HCT116 (cell line): ENCODE measurements at places on chromosomes 1 and 21. TPM values are rescaled to one million over a fixed set of nuclear protein-coding genes. Genes with fewer than 3 reads are reported as not detected.

Gene PLA2G2A
- not detected for total RNA-seq

Gene UCK2
- 88.4 TPM for total RNA-seq

Gene PRAMEF20
- total RNA-seq = not detected

Gene PRAMEF14
- total RNA-seq = not detected

DNA sequence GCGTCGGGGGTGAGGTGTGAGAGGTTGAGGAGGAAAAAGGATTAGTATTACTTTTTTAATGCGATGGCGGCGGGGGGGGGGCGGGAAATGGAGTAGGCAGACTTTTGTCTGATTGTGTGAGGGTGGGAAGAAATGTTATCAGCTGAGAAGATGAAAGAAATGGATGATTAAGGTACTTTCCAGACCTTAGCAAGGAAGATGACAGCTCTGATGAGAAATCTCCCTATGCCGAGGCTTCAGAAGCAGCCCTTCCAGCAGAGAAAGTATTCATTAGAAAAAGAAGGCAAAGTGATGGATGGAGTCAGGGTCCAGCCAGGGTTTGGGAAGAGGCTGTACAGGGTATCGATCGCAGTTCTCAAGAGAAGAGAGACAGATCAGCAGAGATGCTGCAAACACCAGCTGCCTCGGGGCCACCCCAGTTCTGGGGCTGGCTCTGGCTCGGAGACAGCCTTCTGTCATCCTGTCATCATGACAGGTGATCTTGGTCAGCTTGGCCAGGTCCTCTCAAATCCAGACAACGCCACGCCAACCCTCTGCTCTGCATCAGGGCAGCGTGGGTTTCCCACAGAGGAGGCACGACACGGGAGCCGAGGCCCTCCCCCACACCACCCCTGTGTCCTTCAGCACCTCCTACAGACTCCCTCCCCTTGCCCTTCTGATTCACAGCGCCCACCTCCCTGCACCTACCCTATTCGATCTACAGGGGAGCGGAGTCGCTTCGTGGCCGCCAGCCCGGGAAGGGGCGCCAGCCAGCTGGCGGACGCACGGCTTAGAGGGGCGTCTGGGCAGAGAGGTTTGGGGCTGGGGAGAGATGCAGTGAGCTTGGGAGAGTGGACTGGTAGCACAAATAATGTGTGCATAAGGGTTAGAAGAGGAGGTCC lies 674 bp upstream of the ATXN7L2 start:
- no peak for DNase-seq

- DNase-seq = no peak
Measured at GRCh38 chr21:20527731-20528460, 470.3 kb upstream of the NCAM2 start.

- no peak for DNase-seq
Measured at GRCh38 chr1:179810367-179810715, 67.2 kb downstream of the FAM163A start.

DNA sequence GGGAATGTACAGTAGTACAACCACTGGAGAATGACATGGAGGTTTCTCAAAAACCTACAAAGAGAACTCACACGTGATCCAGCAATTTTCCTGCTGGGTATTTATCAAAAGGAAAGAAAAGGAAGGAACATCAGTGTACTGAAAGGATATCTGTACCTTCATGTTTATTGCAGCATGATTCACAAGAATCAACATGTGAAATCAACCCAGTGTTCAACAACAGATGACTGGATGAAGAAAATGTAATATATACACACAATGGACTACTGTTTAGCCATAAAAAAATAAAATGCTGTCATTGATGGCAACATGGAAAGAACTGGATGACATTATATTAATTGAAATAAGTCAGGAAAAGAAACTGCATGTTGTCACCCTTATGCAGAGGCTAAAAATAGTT lies 19.0 kb upstream of the CYP4A11 start:
- DNase-seq = no peak

DNA sequence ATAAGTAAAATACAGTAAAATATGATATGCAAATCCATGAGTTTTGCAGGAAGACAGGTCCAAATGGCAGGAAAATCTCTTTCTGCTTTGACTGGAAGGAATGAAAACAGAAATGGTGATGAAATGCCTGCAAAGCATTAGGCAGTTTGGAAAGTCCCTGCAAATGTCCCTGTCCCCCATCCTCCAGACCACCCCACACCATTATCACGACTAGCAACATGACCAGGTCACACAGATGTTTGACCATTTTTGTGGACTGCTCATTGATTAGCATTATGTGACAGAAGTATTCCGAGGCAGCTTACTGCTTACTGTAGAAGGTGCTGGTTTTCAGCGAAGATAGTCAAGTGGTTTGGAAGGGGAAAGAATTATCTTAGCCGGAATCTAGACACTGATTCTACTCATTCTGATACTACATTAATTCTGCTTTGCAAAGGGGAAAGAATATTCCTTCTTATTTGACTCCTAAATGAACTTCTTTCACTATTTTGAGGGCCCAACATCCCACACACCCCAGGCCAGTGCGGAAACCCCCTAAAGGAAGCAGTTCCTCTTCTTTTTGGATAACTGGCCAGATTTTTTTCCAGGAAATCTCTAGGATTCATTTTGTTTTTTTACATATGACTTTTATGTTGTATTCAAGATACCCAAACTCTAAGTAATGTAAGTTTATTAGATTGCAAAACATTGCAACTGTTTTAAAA lies 9.5 kb upstream of the CR2 start:
- no peak for DNase-seq

- no peak for DNase-seq
Measured at GRCh38 chr1:245870698-245871097, 636.4 kb downstream of the SMYD3 start.

GRCh38 chr1:20124456-20125057 lies 5.2 kb upstream of the PLA2G2D start:
- DNase-seq = peak; percentile 57

DNA sequence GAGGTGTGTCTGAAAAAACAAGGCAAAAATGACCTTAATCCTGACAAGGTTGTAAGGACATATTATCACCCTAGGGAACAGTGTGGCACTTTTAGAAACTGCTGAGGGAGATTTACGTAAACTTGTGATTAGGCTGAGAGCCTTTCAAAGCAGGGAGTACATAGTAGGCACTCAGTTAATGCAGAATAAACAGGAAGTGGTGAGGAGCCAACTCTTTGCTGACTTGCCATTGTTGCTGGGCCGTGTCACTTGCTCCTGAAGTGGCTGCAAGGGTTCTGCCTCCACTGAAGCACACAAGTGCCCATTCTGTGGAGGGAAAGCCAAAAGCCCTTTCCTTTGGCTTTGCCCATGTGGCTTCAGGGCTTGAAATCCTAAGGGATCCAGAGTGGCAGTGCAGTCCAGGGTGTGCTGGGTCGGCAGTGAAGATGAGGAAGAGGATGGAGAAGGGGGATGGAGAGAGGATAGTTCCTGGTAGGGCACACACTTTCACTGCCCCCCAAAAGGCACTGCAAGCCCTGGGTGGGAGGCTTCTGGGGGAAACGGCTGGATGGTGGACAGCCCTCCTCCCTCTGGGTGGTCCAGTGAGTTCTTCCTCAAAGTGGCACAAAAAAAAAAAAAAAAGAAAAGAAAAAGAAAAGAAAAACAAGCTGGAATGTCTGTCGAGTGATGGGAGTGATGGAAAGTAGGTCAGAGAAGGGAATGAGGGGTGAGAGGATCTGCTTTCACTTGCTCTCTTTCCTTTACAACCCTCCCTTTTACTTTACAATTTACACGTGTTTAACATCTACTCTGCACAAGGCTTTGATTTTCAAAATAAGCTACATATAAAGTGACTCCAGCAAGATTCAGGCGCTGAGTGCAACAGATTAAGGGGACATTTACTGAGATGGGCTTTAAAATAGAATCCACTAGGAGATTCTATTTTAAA lies 13.7 kb upstream of the RHEX start:
- no peak for DNase-seq
